ENCODE measurements at places on chromosomes 4 and X. TPM values are rescaled to one million over a fixed set of nuclear protein-coding genes. Genes with fewer than 3 reads are reported as not detected.

The IL2 gene
- not detected for total RNA-seq

The VSIG1 gene
- total RNA-seq, result 0.37 TPM

The NPY1R gene
- not detected for total RNA-seq

The TLR1 gene
- 0.41 TPM for total RNA-seq

The EDA gene
- not detected for total RNA-seq

The PDK3 gene
- 1.6 TPM for total RNA-seq

The KCTD8 gene
- total RNA-seq, result not detected

The CLDN34 gene
- total RNA-seq, result not detected

The F8A3 gene
- total RNA-seq, result 5.6 TPM

The AKAP17A gene
- total RNA-seq, result 38.0 TPM

The FSTL5 gene
- not detected for total RNA-seq

The POU4F2 gene
- not detected for total RNA-seq

The ANXA10 gene
- total RNA-seq, result 3.6 TPM

The JCHAIN gene
- not detected for total RNA-seq

The ASB5 gene
- total RNA-seq, result 1.4 TPM

The DCAF8L2 gene
- not detected for total RNA-seq

The TEC gene
- total RNA-seq, result 0.05 TPM

The PCDH10 gene
- total RNA-seq, result not detected
